ENCODE measurements at places on chromosomes 4 and X. TPM values are rescaled to one million over a fixed set of nuclear protein-coding genes. Genes with fewer than 3 reads are reported as not detected.

SOX3 gene
- 0.02 TPM for polyA plus RNA-seq

MAGEB18 gene
- not detected for polyA plus RNA-seq

GRCh38 chrX:136920001-136920400 is 39.5 kb upstream of the RBMX start:
- no peak for DNase-seq

- no peak for DNase-seq
Observed at GRCh38 chr4:73801692-73802091, 34.8 kb upstream of the CXCL6 start.

Data from thymus (tissue), 14 donors.